ENCODE measurements at places on chromosomes 6 and 20. TPM values are rescaled to one million over a fixed set of nuclear protein-coding genes. Genes with fewer than 3 reads are reported as not detected.

The MLIP gene
- 300 TPM for total RNA-seq

The TGM3 gene
- total RNA-seq: not detected

The MYBL2 gene
- not detected for total RNA-seq

The GPR6 gene
- total RNA-seq: not detected

- no peak for DNase-seq
- H3K4me3 ChIP-seq: no peak overlapping the region
- no peaks in the 10 kb centered on the region for H3K27me3 ChIP-seq
- H3K36me3 ChIP-seq: no peaks in the 10 kb centered on the region
Measured at GRCh38 chr20:59804347-59804746, 129.1 kb downstream of the SYCP2 start.

Measured in tibial nerve (tissue), 4 donors.